ENCODE measurements at places on chromosomes 4 and X.

DNA sequence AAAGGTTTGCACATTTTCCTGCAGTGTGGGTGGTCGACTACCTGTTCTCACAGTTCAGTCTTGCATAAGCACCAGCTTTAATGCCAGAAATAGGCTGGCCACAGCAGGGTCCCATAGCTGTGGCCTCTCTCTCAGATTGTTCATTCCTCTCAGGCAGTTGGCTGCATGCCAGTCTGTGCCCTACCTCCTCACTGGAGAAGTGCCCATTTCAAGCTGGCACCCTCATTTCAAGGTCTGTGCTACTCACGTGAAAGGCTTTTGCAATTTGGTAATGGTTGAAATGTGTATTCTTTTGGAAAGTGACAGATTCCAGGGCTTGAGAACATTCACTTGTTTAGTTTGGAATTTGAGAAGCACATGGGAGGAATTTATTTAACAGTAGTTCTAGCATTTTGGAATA is 28.9 kb upstream of the MTMR1 start:
- no peak for DNase-seq

- DNase-seq = no peak
Measured at GRCh38 chrX:24069877-24070276, 15.1 kb downstream of the EIF2S3 start.

DNA sequence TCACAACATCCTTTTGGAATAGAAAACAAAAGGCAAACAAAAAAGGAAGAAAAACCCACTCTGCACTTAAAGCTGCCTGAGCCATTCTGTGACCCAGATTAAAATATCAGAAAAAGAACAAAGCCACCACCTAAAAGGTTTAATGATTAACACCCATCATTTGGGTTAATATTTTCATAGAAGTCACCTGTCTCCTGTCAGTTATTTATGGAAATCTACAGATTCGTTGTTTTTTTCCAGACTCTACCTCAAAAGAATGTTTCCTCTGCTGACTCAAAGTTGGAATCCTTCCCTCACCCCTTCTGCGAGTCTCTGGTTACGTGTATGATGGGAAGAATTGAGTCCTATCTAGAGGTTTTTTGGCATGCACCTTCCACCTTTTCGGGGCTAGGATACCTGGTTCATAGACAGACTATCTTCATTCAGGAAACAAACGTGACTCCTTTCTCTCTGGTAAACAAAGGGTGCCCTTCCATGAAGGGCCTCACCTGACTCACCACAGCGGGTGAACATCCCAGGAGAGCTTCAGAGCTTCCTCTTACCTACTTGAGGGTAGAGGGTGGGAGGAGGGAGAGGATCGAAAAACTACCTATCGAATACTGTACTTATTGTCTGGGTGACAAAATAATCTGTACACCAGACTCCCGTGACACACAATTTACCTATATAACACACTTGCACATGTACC is 19.6 kb upstream of the CA5B start:
- no peak for DNase-seq

GRCh38 chrX:2391869-2392606 is 108.7 kb downstream of the DHRSX start:
- DNase-seq = no peak

DNA sequence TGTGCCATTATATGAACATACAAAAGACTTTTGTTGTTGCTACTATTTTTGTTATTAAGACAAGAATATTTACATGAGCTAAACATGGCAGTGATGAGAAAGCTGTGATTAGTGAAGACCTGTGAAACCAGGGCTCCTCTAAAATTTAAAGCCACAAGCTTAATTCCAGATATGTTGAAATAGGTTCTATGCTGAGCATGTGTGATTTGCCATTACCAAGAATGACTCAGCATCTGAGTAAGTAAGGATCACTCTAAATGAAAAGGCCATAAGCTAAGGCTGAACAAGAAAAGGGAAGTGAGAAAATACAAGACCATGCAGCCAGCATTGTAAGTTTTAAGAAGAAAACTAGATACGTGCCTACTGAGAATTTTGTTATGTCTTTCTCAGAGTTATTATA is 75.9 kb upstream of the CAMK2D start:
- peak; percentile 74 for DNase-seq

DNA sequence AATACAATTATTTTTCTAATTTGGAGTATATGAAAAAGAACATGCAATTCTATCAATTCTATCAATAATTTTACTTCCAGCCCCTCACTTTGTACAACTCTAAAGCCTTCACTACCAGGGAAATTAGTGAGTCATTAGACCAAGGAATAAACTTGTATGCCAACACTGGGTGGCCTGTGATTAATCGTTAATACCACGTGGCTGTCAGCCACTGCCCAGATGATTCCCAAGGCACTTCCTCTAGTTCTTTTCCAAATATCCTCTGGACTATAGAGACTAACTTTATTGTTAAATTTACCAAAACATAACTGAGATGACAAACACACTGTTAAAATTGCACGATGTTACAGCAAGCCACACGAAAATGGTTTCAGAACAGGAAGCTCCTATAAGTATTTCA is 45.7 kb downstream of the MID1 start:
- DNase-seq = no peak
